Activated T-helper 1 cell treated with Interleukin-2 at 50 U/mL for 16 hours (primary cell): ENCODE measurements at places on chromosomes 3 and 15.

- DNase-seq: no peak
Observed at GRCh38 chr15:85312486-85312885, 67.9 kb upstream of the AKAP13 start.

GRCh38 chr3:180403156-180403555, 198.8 kb upstream of the TTC14 start:
- DNase-seq: no peak

DNA sequence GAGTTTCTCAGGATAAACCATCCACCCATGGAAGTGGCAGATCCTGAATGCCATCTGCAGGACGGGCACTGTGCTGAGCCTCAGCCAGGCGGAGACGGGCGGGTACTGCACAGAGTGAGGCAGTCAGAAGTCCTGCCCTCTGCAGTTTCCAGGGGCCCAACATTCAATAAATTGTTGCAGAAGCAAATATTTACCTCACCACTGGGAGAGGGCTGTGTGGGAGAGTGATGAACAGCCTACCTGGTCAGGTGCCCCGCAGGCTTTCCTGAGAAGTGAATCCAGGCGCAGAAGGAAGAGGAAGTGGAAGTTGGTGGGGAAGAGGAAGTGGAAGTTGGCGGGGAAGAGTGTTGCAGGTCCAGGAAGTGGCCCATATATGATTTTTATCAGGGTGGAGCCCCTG, 100.8 kb downstream of the SLCO3A1 start:
- DNase-seq: no peak

GRCh38 chr3:131543714-131544113, 40.9 kb upstream of the MRPL3 start:
- no peak for DNase-seq

DNA sequence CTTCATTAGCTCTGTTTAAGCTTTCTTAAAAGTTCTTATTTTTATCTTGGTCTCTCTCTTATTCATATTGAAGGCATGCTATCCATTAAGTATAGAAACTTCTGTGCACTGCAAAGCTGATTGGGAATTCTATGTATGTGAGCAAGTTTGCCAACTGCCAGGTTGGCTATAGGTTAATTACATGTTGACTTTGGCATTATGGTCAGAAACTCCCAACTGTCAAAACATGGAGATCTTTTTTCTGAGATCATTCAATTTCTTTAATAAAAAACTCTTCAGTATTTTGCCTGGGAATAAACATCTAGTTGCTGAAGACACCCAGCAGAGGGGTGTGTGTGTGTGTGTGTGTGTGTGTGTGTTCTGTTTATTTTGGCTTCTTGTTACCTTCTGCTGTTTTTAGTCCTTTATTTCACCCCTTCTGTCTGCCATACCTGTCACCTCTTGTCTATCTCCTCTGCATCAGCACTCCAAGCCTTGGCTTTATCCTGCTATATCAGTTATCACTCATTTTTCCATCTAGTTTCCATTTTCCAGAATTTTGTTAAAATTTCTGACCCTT, 1.3 kb upstream of the ARL14 start:
- DNase-seq: no peak

DNA sequence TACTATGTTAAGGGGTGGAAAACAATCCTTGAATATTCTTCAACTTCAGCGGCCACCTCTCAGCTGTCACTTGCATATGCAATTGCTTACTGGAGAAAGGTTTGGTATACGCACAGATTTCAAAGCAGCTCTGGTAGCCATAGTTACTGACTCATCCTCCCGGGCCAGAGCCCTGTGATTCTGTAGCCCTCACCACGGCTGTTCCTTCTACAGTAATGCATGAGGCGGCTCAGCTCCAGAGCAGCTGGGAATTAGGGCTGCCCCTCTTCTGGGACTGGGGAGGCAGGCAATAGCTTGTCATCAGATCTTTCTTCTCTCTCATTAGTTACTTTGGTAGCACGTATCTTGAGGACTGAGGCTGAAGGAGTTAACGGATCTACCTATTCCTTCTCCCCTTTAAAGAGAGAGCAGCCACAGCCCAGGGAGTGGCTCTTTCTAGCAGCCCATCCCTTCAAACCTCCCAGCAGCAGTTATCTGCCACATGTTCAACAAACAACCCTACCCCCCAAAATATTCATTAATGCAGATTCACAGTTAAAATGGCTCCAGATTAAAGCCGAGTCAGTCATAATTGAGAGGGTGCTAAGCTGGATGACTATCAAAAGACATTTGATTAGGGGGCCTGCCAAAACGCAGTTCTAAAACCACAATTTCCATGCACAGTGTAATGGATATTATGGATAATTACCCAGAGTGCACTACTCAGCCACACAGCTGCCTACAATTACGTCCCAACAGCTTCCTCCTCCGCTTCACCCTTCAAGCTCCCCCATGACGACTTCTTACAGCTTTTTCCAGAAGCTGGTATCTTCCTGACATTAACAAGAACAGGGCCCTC, 54.7 kb downstream of the ETV5 start:
- no peak for DNase-seq

DNA sequence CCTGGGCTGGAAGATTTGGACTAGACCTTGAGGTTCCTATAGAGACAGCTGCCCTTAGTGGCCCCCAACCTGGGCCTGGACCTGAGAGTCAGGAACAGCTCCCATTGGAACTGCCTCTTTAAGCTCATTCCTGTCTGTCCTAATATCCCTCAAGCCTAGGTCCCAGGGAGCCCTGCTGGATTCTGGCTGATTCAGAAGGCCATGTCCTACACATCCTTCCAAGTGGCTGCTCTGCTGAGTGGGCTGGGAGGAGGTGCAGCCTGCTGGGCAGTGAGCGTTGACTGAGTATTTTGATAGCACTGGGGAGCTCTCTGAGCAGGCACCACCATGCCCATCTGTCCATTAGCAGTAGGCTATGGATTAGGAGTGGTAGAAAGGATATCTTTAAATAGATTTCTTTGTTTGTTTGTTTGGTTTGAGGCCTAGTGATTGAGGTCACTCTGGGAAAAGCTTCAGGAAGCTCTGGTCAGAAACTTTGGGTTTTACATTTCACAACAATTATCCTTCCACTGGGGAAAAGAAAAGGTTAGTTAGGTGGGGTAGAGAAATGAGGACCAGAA, 54.6 kb upstream of the ATOSA start:
- no peak for DNase-seq

GRCh38 chr15:90838544-90838943, 29.8 kb upstream of the FURIN start:
- no peak for DNase-seq

DNA sequence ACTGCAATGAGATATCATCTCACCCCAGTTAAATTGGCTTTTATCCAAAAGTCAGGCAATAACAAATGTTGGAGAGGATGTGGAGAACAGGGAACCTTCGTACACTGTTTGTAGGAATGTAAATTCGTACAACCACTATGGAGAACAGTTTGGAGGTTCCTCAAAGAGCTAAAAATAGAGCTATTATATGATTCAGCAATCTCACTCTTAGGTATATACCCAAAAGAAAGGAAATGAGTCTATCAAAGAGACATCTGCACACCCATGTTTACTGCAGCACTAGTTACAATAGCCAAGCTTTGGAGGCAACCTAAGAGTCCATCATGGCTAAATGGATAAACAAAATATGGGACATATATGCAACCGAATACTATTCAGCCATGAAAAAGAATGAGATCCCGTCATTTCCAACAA, 68.0 kb upstream of the HES1 start:
- no peak for DNase-seq

- no peak for DNase-seq
Observed at GRCh38 chr3:62051506-62051905, 321.8 kb downstream of the FEZF2 start.

GRCh38 chr3:171901615-171902312, 58.6 kb downstream of the TMEM212 start:
- DNase-seq: no peak

DNA sequence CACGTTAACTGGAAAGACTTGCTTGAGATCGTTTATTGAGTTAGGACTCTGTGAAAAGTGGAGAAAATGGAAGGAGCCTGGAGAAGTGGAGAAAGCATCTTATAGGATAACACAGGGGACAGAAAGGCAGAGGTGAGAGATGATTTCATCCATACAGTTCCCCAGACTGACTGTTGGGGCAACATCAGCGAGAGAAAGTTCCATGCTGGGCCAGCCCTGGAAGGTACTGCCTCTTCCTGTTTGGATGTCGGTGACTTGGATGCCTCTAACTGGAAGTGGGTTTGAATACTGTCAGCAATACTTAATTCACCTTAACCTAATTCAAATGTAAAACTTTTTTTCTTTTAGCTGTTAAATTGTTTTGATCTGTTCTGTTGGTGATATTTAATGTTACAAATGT, 32.3 kb downstream of the ATP13A5 start:
- DNase-seq: no peak

DNA sequence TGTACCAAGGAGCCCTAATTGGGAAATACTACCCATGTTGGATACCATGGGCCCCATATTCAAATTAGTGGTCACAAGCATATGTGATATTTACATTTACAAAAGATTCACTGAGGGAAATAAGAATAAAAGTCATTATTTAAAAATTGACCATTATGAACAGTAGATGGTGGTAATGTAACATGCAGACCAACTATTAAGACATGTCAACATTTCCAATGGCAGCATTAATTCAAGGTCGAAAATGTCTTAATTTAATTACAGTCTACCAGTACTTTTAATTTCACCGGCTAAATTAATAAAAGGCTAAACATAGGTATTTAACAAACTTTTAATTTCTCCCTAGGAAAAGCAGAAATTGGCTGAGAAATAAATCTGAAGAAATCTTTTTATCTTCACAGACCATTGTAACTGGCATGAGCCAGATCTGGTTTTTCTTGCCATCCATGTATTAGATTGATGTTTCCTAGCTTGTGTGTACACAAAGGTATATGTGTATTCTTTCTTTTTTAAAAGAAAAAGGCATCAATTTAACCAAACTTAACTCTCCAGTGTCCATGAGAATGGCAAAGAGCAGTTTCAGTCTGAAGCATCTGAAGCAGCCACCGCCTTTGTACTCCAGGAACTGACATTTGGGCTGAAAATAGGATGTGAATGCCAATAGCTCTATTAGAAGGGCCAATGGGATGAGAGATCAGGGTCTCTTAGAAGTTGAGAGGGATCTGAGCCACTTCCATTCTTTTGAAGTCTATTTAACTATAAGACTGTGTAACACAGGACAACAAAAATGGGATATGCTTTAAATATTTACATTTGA, 26.6 kb downstream of the NEK11 start:
- DNase-seq: no peak

GRCh38 chr3:189363590-189364255, 192.0 kb downstream of the TPRG1 start:
- no peak for DNase-seq

DNA sequence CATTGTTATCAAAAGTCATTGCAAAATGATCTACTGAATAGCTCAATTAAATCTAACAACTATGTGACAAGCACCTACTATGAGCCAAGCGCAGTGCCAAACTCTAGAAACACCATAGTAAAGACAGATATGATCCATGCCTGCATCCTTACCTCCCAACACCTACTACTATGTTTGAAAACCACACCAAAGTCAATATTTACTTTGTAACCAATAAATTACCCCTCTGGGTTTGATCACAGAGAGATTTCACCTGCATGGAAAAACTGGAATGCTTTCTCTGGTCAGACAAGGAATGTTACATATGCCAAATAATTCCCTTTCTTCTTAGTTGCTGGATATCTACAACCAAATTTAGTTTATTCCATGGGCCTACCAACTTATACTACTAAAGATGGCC, 422.2 kb downstream of the FHIT start:
- DNase-seq: no peak

DNA sequence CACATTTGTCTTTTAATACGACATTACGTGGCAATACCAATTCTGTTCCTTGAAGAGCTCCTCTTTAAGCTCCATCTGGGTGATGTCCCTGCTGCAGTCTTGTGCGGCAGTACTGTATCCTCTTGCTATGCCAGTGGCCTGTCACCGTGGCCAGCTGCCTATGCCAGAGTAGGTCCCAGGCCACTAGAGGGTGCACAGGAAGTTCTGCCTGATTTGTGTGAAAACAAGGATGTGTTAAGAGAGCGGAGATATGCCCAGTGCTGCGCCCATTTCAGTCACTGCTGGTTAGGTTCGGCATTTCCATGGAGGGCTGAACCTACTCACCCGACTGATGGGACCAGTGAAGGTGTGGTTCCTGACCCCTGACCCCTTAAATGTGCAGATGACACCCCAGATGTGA, 25.2 kb downstream of the NIPA1 start:
- DNase-seq: no peak

DNA sequence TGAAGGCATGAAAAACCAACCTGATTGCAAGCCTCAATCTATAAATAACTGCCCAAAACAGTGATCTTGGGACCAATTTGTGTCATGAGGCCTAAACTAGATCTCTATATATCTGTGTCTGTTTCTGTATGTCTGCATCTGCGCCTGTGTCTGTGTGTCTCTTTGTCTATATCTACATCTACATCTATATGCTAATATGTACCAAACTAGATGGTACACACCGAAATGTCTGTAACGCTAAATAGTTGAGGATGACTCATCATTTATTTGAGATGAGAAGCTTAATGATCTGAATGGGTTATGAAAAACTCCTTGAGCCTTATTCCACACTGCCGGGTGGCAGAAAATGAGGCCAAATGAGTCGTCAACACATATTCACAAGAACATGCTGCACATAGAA, 982.3 kb downstream of the ROBO2 start:
- DNase-seq: no peak

DNA sequence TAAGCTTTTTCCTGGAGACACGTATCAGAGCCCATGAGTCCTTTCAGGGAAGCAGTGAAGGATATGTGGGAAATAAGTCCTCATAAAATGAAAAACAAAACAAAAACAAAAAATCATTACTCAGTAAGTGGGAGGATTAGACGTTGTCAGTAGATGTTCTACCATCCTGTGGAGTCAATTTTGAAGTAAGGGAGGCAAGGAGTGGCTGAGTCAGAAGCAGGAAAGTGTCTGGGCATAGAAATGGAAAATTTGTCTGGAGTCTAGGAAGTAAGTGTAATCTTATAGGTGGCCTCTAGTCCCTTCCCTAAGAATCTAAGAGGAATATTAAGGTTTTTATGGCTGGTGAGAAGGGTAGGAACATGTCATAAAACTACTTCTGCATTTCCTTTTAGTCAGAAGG, 339.8 kb upstream of the SEMA6D start:
- DNase-seq: no peak

DNA sequence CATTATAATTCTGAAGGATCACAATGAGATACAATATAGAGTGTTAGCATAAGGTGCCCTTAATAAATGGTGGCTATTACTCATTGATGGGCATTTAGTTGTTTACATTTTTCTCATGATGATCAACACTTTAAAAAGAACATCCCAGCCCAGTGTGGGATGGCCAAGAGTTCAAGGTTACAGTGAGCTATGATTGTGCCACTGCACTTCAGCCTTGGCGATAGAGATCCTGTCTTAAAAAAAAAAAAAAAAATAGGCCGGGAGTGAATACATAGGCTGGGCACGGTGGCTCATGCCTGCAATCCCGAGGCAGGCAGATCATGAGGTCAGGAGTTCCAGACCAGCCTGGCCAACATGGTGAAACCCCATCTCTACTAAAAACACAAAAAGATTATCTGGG, 1.6 kb upstream of the FXR1 start:
- no peak for DNase-seq

GRCh38 chr3:377158-377561, 180.6 kb downstream of the CHL1 start:
- DNase-seq: no peak
